DMS153 (cell line): ENCODE measurements at places on chromosomes 16 and 17.

- no peak for DNase-seq
Measured at GRCh38 chr16:25872369-25873070, 180.8 kb downstream of the HS3ST4 start.

- DNase-seq, result peak; percentile 43
Measured at GRCh38 chr16:23434380-23434779, 18.6 kb downstream of the COG7 start.

GRCh38 chr17:32609884-32610650 is 123.3 kb downstream of the CDK5R1 start:
- DNase-seq, result no peak

DNA sequence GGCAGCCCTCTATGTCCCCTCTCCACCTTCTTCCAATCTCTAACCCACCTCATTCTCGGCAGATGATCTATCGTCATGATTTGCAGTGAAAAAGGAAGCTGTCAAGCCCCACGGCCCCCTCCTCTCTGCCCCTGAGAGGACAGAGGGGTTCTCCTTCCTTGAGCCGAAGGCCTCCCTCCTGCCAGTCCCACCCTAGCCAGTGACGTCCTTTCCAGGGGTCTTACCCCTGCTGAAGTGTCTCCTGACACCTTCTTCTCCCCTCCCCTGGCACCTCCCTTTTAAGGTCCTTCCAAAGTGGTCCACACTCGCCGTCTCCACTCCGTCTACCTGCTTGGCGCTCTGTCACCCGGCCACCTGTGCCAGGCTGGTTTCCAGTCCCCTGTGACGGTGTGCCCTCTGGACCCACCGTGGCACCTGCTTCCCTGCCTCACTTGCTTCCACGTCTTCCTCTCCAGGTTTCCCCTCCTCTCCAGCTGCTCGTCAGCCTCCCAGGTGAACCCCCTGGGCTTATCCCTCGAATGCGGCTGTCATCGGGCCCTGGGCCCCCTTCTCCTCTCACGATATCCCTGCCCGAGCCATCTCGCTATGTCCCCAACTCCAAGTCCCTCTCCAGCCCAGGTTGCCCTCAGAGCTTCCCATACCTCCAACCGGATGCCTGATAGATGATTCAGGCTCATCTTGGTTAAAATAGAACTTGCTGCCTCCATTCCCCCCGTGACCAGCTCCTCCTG is 5.7 kb downstream of the CCDC102A start:
- no peak for DNase-seq

DNA sequence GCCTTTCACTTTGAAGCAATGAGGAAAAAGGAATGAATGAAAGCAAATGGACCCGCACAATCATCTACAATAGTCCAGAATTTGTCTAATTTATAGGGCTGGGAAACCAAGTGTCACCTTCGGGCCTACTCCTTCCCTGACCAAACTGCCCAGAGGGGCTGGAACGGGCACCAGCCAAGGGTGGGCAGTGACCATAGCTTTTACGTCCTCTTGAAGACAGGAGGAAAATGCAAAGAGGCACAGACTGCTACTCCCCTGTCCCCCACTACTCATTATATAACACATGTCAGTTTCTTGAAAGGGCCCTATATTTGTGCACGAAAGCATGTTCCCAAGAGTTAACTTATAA is 122.3 kb downstream of the ZFHX3 start:
- no peak for DNase-seq

DNA sequence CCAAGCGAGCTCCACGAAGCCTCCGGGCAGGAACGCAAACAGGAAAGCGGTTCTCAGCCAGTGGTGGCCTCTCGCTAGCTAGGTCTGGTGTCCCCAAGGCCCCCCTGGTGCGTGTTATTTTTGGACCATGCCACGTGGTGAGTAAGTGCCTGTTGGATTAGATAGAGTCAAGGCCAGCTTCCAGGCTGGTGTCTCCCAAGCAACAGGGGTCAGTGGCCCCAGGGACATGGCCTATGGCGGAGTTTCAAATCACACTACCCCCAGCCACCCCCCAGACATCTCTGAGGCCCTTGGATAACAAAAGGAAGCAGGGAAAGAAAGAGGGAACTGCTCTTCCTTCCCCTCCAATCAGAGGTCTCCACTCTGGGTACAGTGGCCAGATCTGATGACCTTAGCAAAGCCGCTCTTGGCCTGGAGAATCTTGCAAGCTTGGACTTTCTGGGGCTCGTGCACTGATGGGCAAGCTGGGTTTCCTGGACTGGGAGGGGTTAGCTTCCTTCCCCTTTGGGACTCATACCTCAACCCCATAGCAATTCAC is 58.2 kb downstream of the MAF start:
- DNase-seq, result no peak

GRCh38 chr16:89373355-89374110 is 116.8 kb downstream of the ANKRD11 start:
- DNase-seq, result no peak

- no peak for DNase-seq
Measured at GRCh38 chr17:14143688-14144087, 74.4 kb downstream of the COX10 start.
